SJSA1 (cell line): ENCODE measurements at places on chromosomes 5 and 9. TPM values are rescaled to one million over a fixed set of nuclear protein-coding genes. Genes with fewer than 3 reads are reported as not detected.

Gene ARL14EPL
- 1.3 TPM in 1 of 2 replicates, not detected in the other for total RNA-seq

Gene OSMR
- total RNA-seq = 16.9 and 26.4 TPM in 2 replicates

Gene ELOVL7
- total RNA-seq = 0.05 TPM in 1 of 2 replicates, not detected in the other

Gene SLC28A3
- total RNA-seq = 0.11 and 0.13 TPM in 2 replicates

DNA sequence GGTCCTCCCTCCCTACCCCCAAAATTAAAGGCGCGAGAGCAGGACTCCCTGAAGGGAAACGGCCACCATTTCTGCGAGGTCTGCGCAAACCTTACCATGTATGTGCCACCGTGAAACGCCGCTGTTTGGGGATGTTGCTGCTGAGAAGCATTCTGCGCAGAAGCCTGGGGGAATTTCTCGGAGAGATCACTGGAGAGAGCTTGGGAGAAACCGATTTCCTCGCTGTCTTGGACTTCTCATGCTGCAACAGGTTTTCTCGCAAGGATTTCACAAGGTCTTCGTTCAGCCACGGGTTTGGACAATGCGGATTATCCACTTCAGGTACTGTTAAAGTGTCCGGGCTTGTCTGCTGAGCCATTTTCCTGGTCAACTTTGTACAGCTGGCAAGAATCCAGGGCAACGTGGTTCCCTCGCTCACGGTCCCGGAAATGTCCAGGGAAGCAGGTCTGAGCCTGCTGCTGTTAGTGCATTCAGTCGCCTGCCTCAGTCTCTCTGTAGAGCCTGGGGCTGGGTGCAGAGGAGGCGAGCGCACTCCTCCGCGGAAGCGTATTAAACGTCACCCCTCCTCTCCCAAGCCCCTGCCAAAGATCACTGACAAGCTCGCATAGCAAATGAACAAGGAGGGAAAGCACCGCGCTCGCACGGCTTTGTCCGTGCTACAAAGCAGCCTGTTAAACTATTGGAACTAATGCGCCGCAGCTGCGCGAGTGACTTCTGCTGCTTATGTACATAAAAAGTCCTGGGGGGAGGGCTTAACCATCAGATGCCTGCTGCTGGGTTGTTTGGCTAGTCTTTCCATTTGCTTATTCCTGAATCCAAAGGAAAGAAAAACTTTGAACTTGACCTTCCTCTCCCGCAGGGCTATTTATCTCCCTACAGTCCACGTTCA is 125.1 kb downstream of the PDE4D start:
- peak; percentile 59 for DNase-seq

DNA sequence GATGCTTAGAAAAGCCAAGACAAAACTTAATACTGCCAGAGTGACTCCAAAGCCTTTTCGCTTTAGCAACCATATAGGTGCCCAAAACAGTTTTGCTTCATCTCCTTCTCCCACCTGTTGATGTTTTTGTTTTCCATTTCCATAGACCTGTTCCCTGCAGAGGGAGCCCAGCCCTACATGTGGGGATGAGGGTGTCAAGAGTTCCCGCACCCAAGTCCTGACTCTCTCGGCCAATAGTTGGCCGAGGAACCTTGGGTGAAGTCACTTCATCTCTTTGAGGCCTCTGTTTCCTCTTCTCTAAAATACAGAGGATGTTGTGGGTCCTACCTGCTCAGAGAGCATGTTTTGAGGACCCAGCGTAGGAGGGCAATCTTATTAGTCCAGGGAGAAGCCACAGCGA is 38.5 kb upstream of the LCP2 start:
- DNase-seq = no peak

GRCh38 chr9:86829496-86830046 is 117.7 kb downstream of the GAS1 start:
- no peak for DNase-seq

DNA sequence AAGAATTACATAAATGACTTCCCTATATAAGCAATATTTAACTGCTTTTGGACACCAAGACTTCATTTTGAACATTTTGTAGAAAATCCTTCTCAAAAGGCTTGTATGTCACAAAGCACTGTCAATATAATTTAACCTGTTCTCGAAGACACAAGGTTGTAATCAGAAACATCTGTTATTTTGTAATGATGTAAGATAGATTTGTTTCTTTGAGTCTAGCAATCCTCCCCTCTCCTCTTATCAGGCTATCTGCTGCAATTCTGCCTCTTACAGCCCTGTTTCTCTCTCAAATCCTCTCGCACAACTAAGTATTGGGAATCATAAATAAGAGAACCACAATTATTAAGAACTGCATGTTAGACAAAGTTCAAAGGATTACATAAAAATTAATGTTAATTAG is 18.6 kb upstream of the TARS1 start:
- DNase-seq = no peak

- DNase-seq = no peak
These were observed 42.3 kb downstream of the JADE2 start for GRCh38 chr5:134567641-134568336.

GRCh38 chr5:100746730-100747129 is 156.4 kb downstream of the ST8SIA4 start:
- DNase-seq = no peak
